ENCODE measurements at places on chromosomes 1 and 21. TPM values are rescaled to one million over a fixed set of nuclear protein-coding genes. Genes with fewer than 3 reads are reported as not detected.

TENT5C gene
- total RNA-seq, result 0.58 TPM

RAB3GAP2 gene
- 13.6 TPM for total RNA-seq

FAM72D gene
- total RNA-seq, result not detected

NKAIN1 gene
- 0.35 TPM for total RNA-seq

OLFM3 gene
- total RNA-seq, result not detected

EPB41 gene
- 2.5 TPM for total RNA-seq

CFAP107 gene
- total RNA-seq, result not detected

MAB21L3 gene
- total RNA-seq, result not detected

PTPN22 gene
- not detected for total RNA-seq

PKP1 gene
- total RNA-seq, result not detected

PCP4 gene
- total RNA-seq, result not detected

TNFRSF4 gene
- not detected for total RNA-seq
